ENCODE measurements at places on chromosomes 7 and 10.

- DNase-seq, result peak; percentile 15
Observed at GRCh38 chr10:3480990-3481315, 304.1 kb downstream of the KLF6 start.

DNA sequence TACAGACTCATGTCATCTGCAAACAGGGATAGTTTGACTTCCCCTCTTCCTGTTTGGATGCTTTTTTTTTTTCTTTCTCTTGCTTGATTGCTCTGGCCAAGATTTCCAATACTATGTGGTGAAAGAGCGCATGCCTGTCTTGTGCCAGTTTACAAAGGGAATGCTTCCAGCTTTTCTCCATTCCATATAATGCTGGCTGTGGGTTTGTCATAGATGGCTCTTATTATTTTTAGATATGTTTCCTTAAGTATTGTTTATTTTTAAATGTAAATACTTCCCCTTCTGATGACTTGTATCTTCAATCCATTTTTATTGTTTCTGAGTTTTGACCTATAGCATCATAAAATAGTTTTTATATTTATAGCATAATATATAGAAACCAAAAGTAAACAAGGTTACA lies 17.9 kb downstream of the FAM237B start:
- no peak for DNase-seq

- no peak for DNase-seq
Observed at GRCh38 chr10:18710201-18710653, 51.0 kb downstream of the ARL5B start.

GRCh38 chr7:150738591-150739001 lies 1.4 kb downstream of the GIMAP5 start:
- no peak for DNase-seq

DNA sequence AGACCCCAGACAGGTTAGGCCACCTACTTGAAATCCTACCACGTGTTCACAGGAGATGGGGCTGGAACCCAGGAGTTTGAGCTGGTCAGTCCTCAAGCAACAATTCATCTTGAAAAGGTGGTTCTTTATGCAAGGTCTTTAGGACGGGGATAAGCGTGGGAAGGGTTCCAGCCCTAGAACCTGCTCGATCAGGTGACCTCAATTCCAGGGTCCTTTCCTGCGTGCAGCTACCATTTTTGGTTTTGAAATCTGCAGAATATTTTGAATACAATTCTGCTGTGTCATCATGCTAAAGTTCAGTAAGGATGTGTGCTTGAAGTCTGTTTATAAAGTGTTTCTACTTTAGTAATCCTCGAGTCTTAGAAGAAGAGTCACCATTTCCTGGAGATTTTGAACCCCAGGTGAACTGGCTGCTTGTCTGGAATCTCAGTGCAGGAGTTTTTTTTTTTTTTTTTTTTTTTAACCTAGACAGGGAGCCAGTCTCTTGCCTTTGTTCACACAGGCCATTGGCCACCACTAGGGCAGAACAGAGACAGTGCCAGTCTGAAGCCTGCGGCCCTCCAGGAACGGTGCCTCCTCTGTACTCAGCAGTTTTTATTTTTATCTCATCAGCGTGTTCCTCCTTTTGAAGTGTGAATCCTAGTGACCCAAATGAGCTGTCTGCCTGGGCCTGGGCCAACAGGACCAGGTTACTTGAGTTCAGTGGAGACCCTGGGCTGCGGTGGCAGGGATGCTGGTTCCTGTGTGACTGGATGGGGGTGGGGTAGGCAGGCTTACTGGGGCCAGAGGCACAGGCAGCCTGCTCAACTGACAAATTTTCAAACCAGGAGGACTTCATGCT lies 54.6 kb downstream of the EEPD1 start:
- DNase-seq, result peak; percentile 30

DNA sequence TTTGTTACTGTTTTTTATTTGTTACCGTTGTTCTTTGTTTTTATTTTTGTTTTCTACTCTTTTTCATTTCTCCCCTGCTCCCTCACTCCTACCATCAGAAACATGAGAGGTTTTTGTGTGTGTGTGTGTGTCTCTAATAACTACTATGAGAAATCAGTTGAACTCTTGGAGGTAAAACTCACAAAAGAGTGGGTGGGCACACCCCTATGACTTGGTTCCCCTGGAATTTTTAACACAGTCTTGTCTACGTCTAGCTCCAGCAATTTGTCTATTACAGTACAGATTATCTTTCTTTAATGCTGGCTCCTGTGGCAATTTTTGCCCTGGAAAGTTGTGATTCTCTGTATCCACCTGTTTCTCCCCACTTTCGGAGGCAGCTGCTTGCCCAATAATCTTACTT lies 56.2 kb downstream of the AOAH start:
- no peak for DNase-seq

DNA sequence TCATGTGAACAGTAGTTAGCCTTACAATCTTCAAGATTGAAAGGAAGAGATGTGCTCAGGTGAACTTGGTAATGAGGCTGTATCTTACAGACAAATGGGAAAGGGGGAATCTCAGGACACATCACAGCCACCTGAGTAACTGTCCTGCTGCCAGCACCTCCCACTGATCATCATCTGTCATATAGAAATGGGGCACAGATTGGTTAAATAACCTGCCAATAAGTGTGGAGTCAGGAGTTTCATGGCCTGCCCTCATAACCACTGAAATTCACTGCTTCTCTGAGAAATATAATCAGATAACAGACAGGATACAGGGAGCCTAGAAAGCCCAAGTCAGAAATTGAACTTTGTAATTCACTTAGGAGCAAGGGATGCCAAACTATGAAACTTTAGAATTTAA lies 64.9 kb upstream of the TAS2R16 start:
- DNase-seq, result no peak

GRCh38 chr7:36210291-36210922 lies 57.4 kb downstream of the EEPD1 start:
- no peak for DNase-seq

DNA sequence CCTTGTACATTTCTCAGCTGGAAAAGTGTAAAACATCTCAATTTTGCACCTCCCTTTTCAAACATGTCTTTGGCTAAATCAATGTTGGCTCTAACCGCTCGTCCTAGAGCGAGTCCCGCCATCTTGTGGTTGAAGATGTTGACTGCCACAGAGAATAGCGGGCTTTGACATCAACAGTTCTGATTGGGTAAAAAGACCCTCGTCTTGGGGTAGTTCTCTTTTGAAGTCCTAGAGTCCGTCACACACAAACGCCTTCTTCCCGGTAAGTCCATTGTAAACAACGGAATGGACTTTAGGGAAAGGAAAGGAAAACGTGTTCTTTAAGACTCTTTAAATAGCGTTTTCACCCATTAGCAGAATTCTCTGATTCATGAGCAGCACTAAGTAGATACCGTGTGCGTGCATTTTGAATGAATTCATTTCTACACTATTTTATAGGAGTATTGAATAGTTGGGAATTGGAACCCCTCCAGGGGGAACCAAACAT lies 452 bp upstream of the RPP30 start:
- peak; percentile 50 for DNase-seq

DNA sequence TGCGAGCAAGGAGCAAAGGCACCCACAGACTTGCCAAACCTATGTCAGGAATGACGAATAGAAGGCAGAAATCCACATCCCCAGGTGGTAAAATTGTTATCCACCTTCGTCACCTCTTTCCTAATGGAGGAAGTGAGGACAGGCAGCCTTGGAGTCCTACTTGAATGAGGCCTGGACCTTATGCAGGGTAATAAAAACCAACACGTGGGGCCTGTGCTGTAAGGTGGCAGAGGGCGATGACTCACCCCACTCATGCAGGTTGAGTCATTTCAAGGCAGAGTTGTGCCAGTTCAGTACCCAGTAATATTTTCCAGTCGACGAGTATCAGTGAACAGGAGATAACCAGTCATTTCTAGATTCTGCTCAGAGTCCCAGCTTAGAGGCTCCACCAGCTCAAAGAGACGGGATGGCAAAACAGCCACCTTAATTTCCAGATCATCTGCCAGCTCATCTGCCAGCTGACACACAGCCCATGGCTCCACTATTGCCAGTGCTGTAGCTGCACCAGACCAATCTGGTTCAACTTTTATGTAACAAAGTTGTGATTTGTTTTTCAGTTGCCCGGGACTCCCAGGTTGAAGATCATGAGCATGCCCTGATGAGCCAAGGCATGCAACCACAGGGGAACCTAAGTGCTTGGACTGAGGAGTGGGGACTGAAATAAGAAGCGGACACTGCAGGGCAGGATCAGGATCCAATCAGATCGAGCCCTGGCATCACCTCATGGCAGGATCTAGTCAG lies 176.2 kb upstream of the ITGB1 start:
- peak; percentile 41 for DNase-seq

DNA sequence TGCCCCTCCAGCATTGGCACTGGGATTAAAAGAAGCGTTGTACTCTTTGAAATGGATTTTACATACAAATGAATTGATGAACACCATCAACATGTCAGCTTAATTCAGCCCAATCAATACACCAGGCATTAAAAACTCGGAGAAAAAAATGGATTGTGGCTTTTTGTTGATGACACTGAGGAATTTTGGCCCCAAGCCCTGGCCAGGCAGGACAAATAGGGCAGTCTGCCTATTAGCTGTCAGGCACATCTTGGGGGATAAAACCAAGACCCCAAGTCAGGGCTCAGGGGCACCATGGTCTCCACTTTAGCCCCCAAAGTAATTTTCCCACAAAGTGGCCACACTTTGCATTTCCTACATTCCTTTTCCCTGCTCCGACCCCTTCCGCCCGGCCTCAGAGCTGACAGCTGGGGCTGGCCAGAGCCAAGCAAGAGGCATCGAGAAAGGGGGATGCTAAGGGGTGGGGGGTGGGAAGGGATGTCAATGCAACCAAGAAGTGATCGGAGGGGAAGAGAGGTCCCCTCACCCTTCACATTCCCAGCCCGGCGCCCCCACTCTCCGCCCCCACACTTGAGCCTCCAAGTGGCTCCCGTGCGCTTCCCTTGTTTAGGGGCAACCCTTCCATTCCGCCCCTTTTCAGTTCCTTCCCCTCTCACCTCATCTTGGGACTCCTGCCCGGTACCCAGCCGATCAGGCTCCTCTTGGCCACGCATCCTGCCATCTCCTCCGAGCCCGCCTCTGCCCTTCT lies 711 bp downstream of the HIP1 start:
- DNase-seq, result no peak

DNA sequence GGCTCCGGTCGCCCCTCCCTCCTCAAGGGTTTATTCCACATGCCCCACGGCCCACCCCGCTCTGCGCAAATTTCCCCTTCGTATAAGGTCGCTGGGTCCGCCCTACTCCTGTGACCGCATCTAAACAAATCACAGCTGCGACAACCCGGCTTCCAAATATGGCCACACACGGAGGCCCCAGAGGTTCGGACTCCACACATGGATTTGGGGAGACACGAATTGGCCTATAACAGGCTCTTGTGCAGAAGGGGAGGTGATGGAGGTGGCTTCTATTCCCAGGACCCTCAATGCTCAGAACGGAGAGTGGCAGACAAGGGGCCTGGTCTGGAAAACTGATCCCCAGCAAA lies 90.1 kb downstream of the FOXL3 start:
- no peak for DNase-seq

- DNase-seq, result no peak
Observed at GRCh38 chr7:66539902-66540375, 88.7 kb upstream of the KCTD7 start.

DNA sequence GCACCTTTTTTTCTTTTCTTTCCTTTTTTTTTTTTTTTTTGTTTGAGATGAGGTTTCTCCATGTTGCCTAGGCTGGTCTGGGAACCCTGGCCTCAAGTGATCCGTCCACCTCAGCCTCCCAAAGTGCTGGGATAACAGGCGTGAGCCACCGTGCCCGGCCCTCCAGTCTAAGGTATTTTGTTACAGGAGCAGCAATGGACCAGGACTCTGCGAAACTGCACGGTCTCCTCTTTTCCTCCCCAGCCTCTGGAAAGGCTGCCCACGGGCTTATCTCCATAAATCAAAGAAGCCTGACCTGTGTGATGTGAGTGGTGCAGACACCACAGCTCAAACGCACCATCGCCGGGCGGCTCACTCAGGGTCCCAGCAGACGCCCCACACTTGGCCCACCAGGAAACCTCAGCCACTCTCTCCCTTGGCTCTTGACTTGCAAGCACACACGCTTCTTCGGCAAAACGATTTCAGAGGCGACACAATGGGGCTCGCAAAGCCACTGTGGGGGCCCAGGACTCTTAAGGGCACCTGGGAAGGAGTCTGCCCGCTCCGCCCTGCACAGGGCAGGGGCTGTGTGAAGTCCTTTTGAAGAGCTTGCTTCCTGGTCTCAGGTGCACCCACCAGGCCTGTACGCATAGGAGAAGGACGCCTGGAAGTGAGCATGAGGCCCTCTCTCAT lies 20.6 kb downstream of the WDR86 start:
- DNase-seq, result no peak

GRCh38 chr10:124642088-124642710 lies 102.0 kb downstream of the FAM53B start:
- no peak for DNase-seq

- DNase-seq, result no peak
Observed at GRCh38 chr7:68718097-68718551, 880.2 kb upstream of the AUTS2 start.

GRCh38 chr7:101161692-101162471 lies 3.5 kb downstream of the VGF start:
- DNase-seq, result no peak

GRCh38 chr10:110494532-110494931 lies 3.2 kb upstream of the DUSP5 start:
- no peak for DNase-seq

- no peak for DNase-seq
Observed at GRCh38 chr7:47714669-47715607, 133.0 kb upstream of the TNS3 start.

GRCh38 chr7:47295606-47296005 lies 286.3 kb downstream of the TNS3 start:
- no peak for DNase-seq

- DNase-seq, result peak; percentile 63
Observed at GRCh38 chr10:70272925-70273316, 10.9 kb downstream of the NPFFR1 start.

DNA sequence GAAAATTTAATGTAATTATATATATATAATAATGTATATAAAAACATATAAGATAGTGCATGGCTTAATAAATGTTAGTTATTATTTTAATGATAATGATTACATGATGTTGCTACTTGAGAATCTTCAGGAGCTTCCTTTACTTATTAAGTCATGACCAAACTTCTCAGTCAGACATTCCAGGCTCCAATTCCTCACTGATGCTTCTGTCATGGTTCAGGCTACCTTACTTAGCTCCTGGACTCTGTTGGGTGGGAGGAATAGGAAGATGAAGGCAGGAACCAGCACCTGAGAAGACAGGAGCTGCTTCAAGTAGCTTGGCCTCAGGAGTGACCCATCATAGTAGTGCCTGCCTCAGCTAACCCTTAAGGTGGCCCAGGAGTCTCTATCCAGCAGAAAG lies 55.0 kb upstream of the EEPD1 start:
- DNase-seq, result no peak

- no peak for DNase-seq
Observed at GRCh38 chr7:16465469-16466361, at the start of gene SOSTDC1. Gene SOSTDC1, minus strand, starts transcription at chr7:16465738. Its CDS starts 70 bp downstream, at chr7:16465668.
